Central memory CD8-positive, alpha-beta T cell (primary cell): ENCODE measurements at places on chromosomes 12 and 14.

- no peak for DNase-seq
Observed at GRCh38 chr14:61524211-61524806, 171.0 kb upstream of the HIF1A start.

- DNase-seq: no peak
Observed at GRCh38 chr14:56570295-56570694, 9.3 kb upstream of the TMEM260 start.

DNA sequence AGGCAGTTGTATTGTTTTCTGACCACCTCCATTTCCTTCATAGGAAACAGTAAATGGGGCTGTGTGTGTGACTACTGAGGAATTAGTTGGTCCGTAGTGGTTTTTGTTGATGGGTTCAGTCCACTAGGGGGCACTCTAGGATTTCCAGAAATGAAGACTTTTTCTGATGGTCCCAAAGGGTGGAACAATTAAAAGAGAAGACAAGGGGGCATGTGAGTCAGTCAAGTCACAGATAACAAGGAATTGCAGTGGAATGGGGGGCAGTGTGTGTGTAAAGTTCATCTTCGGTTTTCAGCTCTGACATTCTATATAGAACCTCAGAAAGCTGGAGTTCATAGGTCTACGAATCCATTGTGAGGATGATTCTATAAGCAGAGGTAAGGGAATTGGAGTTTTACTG is 186.6 kb upstream of the OR4E1 start:
- DNase-seq: no peak

DNA sequence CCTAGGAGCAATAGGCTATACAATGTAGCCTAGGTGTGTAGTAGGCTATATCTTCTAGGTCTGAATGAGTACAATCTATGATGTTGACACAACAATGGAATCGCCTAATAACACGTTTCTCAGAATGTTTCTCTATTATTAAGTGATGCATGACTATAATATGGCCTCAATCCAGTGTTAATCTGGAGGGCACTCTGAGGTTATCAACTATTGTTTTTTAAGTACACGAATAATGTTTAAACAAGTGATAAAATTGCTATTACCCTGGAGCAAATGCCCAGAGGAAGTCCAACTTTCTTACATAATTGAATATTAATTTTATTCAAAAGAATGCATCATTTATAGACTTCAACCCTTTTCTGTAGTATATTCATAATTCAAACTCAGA is 16.4 kb upstream of the CNIH1 start:
- DNase-seq: no peak
